Mesothelial cell of epicardium (in vitro differentiated cells): ENCODE measurements at places on chromosomes 6 and 20.

GRCh38 chr20:25038103-25038410, 19.9 kb downstream of the ACSS1 start:
- DNase-seq = no peak

DNA sequence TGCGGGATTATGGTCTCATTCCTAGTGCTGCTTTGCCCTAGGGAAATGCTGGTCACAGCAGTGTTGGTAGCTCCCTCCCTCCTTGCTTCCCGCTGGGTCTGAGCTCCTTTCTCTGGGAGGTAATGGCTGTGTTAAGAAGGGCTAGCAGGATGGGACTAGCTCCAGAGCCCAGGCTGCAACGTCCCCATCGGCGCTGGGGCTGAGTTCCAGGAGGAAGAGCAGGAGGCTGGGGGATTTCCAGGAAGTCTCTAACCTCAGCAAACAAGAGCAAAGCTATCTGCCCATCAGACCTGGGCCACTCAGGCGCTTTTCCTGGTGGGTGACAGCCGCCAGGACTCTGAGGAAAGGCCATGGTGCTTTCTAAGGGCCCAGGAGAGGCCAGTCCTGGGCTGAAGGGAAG, 174.2 kb downstream of the DLL1 start:
- peak; percentile 29 for DNase-seq

DNA sequence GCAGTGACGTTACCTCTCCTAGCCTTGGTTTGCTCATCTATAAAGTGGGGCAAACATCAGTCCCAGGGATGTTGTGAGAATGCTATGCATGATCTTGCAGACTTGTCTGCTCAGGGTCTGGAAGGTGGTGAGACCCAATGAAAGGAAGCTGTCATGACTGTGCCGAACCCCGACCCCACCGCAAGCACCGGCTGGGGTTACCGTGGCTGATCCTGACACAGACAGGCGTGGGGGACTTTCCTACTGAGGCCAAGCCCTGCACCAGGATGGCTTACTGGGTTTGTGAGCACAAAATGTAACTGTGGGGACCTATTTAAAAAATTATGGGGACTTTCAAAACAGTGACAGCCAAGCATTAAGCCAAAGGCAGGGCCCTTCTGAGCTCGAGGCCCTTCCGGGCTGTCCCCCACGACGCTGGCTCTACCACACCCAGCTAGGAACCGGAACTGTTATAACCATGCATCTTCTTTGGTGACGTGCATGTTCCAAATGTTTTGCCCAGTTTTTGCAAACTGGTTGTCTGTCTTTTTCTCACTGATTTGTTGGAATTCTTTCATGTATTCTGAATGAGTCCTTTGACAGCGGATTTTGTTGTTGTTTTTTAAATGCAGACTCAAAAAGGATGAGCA, 76.6 kb upstream of the PMEPA1 start:
- no peak for DNase-seq

GRCh38 chr6:135334169-135334568, 153.1 kb downstream of the MYB start:
- no peak for DNase-seq

GRCh38 chr6:116419069-116419786, 41.9 kb upstream of the CALHM6 start:
- no peak for DNase-seq

DNA sequence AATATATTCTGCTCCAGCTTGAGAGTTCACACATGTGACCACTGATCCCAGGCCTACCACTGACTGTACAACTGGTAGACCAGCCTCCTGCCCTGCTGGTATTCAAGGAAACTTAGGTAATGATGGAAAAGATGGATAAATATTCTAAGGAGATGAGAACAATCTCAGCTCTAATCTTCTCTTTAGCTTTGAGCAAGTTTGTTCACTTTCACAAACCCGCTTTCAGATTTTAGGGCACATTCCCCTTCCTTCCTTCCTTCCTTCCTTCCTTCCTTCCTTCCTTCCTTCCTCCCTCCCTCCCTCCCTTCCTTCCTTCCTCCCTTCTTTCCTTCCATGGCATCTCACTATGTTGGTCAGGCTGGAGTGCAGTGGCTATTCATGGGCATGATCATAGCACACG, 88.2 kb upstream of the PHACTR1 start:
- no peak for DNase-seq

GRCh38 chr6:31797588-31797987, 2.0 kb upstream of the VARS1 start:
- DNase-seq = no peak

DNA sequence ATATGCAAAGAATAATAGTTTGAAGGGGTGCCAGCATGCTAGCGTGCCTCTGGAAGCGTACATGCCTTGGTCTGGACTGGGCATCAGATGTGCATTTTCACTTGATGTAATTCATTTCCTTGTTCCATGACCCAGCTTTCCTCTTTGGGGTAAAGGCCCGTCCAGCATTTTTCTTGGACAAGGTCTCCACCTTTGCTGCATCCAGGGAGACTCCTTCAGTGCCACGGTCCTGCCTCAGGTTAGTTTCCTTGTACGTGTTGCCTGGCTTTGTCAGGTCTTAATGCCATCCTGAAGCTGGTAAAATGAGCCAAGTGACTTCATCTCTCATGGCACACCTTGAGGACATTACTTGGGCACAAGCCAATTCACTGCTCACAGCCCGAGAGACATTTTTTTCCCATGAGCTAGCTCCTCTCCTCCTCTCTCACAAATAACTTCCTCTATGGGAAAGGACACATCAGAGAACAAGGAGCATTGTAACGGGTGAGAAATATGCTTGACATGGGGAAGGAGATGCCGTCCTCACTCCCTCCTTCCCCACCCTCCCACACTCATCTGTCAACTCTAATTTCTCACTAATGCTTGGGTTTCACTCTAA, 23.9 kb downstream of the EDN1 start:
- DNase-seq = no peak

DNA sequence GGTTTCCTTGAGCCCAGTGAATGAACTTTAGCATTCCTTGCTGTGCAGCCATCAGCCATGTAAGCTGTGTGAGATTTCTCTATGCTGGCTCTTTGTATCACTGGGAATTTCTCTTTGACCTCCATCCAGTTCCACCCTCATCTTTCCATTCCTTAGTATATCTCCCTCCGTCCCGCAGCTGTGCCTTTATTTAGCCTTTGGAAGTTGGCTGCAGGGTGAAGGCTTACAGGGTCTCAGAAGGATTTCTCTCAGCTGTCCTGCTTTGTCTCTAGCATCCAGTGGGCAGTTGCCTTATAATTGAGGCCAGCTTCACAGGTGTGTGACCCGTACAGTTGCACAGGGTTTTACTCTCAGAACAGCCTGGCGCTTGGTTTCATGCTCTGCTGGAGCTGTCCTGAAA, 144.3 kb downstream of the PXDC1 start:
- peak; percentile 22 for DNase-seq

GRCh38 chr20:13868331-13868730, 83.5 kb downstream of the NDUFAF5 start:
- no peak for DNase-seq

GRCh38 chr20:61387204-61387953, 135.3 kb downstream of the CDH4 start:
- no peak for DNase-seq

DNA sequence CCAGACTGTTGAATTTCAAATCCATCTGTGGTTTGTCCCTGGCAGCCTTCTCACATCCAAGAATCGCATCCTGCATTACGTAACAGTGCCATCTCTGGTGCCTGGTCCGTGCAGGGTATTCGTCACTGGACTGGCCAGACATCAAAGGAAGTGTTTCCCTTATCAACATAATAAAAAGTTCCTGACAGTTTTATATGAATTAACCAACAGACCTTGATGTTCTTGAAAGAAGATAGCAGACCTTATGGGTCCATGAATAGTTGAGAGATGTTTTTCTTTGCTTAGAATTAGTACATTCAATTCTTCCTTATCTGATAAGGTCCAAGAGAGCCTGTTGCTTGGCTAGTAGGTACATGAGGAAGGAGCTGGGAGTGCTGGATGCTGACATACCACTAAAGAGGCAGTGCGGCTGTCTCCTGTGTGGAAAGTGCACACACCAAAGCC, 77.6 kb downstream of the PHACTR2 start:
- no peak for DNase-seq

GRCh38 chr20:58389324-58389967, 417 bp downstream of the VAPB start:
- peak; percentile 54 for DNase-seq

DNA sequence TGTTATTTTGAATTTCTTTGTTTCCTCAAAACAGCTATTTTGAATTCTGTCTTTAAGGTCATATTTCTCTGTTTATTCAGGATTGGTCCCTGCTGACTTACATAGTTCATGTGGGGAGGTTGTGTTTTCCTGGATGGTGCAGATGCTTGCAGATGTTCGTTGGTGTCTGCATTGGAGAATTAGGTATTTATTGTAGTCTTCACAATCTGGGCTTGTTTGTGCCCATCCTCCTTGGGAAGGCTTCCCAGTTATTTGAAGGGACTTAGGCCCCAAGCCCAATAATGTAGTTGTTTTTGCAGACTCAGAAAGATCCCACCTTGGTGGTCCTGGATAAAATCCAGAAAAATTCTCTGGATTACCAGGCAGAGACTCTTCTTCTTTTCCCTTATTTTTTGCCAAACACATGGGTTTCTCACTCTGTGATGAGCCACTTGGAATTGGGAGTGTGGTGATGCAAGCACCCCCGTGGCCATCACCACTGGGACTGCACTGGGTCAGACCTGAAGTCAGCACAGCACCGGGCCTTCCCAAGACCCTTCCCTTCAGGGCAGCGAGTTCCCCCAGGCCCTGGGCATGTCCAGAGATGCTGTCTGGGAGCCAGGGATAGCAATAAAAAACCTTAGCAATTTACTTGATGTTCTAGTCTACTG, 81.6 kb upstream of the EZR start:
- DNase-seq = no peak

DNA sequence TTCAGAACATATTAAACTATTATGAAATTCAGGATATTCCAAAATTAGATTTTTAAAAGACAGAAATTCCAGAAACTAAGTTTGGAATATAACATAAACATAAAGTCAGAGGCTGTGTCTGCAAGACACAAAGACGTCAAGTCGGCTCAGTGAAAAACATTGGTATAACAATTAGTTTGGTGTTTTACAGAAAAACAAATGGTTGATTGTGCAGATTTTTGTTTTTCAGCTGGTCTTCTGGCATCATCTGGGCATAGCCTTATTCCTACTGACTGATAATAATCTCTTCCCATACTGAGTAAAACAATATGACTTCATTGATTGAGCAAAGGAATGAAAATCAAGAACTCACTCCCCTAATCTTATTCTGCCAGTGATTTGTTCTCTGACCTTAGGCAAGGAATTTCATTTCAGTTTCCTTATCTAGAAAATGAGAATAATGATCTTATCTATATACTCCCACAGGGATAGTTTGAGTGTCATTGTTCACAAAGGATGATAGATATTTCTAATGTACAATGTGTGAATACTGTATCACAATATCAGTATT, 84.3 kb downstream of the FRK start:
- no peak for DNase-seq

- DNase-seq = no peak
These were observed 62.4 kb downstream of the TMEM242 start for GRCh38 chr6:157260735-157261410.

DNA sequence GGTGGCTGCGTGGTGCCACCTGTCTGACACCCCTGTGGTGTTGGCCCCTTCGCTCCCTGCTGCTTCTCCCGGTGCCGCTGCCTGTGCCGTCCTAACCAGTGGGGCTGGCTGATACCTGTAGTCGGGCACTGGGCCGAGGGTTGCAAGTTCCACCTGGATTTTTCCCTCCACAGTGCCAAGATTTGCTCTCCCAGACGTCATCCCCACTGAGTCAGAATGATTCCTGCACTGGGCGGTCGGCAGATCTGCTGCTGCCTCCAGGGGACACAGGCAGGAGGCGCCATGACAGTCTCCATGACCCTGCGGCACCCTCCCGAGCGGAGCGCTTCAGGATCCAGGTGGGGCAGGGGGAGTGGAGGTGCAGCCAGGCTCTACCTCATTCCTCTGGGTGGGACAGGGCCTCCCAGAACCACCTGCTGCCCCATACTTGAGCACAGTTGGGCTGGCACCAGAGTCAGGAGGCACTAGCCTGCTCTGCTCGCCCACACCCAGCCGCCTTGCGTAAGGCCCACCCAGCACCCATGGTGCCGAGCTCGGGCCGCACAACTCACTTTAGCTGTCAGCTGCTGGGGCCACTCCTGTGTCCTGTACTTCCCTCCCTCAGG, 60.2 kb downstream of the TCP11 start:
- DNase-seq = no peak

DNA sequence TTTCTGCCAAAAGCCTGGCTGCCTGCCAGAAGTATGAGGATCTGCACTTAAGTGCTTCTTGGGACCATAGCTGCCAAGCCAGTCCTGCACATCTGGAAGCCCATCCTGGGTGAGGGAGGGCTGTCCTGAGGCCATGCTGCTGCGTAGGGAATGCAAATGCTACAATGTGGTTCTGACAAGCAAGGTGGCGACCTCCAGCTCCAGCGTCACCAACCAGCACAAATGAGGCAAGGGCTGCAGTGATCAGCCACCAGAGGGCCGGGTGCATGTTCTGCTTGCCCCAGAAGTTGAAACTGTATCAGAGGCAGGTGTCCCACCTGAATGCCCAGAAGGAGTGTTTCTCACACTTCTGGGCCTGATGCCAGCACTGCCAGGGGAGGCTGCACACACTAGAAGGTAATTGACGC, 99.1 kb upstream of the KCNQ5 start:
- DNase-seq = no peak

GRCh38 chr6:36827261-36828079, 11.8 kb downstream of the CPNE5 start:
- no peak for DNase-seq
